ENCODE measurements at places on chromosomes 2 and 18.

DNA sequence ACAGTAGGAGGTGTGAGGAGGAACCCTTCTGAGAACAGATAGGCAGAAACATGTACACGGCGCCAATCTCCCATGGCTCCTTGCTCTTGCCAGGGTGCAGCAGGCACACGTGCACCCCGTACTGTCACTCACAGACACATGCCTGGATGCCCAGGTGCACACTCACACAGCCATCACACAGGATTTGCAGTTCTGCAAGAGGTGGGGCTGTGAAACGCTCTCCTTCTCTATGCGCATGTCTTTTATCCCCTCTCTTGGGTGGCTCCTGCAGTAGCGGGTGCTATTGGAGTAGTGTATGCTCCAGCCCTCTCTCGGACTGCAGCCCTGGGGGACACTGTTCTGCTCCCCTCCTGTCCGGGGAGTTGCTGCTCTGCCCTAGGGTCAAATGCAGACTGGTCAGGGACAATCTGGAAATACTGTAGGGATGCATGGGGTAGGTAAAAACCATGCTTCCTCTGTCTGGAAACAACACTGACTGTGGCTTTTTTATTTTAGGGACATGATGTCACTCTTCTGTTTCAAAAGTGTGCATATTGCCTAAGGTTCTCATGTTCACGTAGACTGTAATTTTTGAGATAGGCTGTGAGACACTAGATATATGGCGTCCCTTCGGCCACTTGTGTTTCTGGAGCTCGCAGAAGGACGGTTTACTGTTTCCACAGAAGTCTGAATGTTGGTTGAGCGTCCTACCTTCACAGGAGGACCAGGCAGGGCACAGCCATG lies 118.5 kb downstream of the PRKCE start:
- no peak for DNase-seq

- no peak for DNase-seq
Observed at GRCh38 chr2:27583390-27583915, 611 bp downstream of the ZNF512 start.

- no peak for DNase-seq
Observed at GRCh38 chr2:191126386-191127085, 24.3 kb downstream of the STAT4 start.

DNA sequence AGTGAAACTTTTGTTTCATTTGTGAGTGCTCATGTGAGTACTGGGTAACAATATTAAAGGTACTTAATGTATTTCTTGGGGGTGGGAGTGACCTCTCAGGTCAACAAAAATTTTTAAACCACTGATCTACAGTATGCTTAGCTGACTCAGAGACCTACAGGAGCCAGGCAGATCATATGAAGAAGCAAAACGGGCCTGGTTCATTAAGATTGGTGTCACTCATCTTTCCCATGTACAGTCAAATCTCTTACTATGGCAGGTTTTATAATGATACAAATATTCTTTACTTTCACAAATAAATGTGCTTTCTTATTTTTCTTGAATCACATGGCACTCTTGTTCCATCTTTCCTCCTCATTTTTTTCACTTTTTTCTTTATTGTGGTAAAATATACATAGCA lies 7.7 kb upstream of the TMSB10 start:
- no peak for DNase-seq

GRCh38 chr18:37381554-37381953 lies 184.0 kb downstream of the CELF4 start:
- DNase-seq, result no peak

DNA sequence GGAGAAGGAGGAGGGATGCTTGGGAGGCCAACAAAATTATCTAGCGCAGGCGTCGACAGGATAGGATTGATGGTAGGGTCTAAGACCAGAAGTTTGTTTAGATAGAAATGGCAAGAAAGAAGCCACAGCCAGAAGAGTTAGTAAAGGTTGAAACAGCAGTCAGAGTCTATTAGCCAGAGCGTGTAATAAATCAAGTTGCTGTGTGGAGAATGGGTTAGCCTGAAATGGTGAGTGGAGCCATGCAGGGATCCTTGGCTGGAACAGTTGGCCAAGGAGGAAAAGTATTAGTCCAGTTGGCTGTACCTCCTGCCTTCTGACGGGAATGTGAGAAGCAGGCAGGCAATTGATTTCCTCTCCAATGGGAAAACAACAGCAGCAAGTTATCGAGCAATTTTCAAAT lies 190.7 kb upstream of the CCDC68 start:
- no peak for DNase-seq
